ENCODE measurements at places on chromosomes 2 and 18. TPM values are rescaled to one million over a fixed set of nuclear protein-coding genes. Genes with fewer than 3 reads are reported as not detected.

DNA sequence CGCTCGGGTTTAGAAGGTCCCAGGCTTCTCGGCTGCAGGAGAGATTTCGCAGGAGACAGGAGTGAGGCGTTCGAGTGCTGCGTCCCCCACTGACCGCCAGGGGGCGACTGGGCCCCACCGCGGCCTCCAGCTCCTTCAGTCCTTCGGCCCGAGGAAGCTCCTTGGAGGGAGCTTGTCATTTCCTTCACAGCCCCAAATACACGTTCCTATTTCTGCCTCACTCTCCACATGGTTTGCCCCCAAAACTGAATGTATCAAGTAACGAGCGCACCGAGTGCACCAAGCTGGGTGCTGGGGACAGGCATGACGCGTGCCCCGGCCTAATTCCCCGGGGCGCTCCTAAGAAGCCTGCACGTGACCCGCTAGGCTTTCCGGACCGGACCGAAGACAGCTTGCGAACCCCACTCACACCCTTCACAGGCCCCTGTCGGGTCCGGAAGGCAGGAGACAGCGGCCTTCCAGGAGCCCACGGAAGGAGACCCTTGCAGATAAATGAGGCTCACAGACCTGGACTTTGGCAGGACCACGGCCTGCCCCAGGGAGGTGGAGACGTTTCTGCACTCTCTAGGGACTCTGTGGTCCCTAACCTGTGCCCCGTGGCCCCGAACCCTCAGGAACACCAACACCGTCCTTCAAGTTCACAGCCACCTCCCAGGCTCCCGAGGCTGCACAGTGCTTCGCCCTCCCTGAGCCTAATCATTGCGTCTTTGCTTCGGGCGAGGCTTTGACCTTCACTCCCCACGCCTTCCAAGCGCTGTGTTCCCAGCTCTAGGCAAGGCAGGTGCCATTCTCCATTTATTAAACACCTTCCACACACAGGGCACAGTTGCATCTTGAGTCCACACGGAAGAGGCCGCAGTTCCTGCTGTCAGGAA lies 13.0 kb upstream of the FAHD2A start:
- DNase-seq: no peak

DNA sequence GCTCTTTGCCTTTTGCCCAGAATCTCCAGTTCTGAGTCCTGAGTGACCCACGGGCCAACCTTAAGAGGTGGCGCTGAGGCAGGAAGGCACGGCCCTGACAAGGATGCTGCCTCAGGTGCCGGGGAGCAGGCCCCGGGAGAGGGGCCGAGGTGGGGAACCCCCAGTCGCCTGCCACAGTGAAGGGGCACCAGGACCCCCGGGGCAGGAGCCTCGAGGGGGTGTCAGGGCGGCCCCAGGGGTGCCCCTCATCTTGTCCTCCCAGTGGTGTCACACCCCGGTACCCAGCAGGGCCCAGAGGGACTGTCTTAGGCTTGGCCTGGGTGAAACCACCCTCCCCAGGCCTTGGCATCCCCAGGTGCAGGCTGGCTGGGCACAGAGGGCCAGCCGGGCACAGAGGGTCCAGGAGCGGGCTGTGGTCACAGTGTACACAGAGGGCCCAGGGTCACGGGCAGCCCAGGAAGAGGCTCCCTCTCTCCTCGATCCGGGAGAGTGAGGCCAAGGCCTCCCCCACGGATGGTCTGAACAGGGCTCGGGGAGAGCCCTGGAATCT lies 1.0 kb downstream of the PDCD1 start:
- DNase-seq: no peak

DNA sequence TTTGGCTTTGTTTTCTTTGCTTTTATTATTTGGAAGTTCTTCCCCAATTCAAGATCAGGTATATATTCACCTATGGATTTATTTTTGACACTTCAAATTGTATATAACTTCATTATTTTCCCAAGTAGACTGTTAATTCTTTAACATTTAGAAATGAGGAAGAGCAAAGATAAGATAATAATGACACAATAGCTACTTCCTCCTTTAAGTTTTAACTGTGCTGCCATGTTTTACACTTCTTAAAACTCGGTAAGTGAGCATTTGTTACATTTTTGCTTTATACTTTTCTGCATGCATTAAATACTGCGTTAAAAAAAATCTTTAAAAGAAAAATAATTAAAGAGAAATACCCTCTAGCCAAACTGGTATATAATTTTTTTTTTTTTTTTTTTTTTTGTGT lies 32.5 kb downstream of the SLC66A3 start:
- no peak for DNase-seq

Gene FAM117B
- polyA plus RNA-seq: 29.4 TPM

DNA sequence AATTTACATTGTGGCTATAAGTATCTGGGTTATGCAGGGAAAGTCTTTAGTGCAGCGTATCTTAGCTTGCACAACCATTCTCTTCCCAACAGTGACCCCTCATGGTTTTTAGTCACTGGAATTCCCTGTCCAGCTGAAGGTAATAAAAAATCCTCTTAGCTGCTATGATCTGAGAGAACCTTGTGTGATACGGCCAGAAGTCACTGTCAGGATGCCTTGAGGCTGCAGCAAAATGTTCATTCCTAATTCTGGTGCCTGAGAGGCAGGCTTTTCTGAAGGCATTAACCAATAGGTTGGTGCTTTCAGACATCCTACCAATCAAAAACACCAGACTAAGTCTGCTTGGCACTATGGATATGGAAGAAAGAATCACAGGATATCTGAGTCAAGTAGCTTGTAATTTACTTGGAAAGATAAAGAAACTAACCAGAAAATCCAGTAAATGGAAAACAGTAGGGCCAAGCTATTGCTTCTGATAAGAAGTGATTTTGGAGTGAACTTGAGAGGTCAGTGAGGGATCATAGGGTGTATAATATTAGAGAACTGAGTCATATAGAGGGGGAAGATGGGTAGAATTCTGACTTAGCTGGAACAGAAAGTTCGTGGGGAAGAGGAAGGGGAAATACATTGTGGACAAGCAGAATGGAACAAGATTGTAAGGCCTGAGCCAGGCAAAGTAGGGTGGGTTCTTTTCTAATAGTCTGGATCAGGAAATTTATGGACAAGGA lies 89.0 kb upstream of the SLC14A2 start:
- DNase-seq: no peak

Gene KRTCAP3
- polyA plus RNA-seq: 10.8 TPM
